ENCODE measurements at places on chromosomes 13 and 19.

DNA sequence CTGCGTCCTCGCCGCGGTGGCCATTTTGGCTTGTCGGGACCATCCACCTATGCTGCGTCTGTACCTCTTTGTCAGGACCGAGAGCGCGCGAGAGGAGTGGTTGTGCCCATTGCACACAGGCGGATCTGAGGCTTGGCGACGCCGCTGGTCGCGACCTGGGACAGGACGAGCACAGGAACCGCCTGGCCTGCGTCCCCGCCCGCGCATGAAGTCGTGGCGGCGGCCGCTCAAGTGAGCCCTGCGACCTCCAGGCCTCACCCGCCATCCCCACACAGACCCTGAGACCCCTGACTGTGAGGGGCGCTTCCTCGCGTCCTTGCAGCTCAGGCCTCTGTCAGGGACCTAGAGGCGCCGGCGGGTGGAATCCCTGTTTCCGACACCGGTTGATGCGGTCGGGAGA lies 16.8 kb downstream of the ZNF586 start:
- no peak for DNase-seq

GRCh38 chr19:1491114-1491848 lies at the start of gene REEP6:
Gene REEP6, plus strand, starts transcription at chr19:1491181. Its CDS starts 89 bp downstream, at chr19:1491270.
- no peak for DNase-seq

DNA sequence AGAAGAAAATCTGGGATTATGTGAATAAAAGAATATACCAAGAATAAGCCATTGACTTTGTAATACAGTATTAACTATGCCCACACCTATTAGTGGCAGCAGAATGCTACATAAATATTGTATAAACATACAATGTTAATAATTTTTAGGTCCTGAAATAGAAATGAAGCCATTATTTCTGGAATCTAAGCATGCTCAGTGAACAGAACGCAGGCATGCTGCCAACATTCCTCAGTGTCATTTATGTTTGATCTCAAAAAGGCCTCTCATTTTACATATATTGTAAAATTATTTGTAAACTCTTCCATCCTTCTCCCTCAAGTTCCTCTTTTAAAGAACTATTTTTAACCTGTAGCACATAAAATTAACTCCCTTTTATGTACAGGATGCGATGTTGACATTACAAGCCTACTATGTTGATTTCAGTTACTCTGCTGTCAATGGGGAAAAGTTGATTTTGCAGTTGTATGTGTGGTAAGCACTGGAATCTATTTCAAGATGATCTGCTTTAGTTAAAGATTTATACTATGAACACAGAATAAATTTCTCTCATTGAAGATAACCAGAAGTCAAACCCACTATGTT lies 118.8 kb downstream of the VWA8 start:
- peak; percentile 68 for DNase-seq

DNA sequence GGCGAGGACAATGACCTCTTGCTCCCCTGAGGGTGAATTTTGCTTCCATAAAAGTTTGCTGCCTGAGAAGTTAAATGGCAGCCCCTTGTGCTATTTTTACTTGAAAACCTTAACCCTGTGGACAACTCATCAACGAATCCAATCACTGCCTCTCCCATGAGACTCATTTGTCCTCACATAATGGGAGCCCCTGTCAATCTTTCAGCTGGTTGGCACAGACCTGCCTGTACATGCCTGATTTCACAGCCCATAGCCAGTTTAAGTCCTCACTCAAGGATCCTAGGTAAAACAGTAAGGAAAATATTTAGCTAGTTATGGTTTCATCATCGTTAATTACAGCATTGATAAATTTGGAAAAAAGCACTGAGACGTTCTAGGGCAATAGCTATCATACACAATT lies 207.4 kb downstream of the NHLRC3 start:
- no peak for DNase-seq

- no peak for DNase-seq
Measured at GRCh38 chr19:51030631-51031030, 4.2 kb downstream of the KLK12 start.

DNA sequence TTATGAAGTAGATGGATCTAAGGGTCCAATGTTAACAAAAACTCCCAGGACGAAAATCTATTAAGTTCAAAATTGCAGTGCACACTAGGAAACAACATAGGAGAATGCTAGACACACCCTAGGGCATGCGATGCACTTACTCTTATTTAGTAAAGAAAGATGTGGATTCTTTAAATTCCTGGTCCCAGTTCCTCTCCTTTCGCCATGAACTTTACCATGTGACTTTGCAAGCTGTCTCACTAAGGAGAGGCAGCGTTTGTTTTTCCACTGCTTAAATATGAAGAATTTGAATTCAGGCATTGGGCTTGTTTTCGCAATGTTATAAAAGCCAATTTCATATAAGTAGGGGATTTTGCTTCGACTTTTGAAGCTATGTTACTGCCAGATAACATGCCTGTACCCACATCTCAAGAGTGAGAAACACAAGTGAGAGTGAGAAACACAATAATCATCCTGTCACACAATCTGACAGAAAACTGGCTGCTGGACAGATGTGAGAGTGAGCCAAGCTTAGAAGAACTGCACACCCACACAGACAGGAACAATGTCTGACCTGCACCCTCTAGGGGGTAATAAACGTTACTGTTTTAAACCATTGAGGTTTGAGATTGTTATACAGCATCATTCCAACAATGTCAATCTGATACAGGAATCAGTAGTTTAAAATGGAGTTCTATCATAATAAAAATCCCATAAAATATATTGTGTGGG lies 1308.4 kb downstream of the SLITRK5 start:
- no peak for DNase-seq

- DNase-seq: no peak
Measured at GRCh38 chr13:73248711-73249580, 190.1 kb downstream of the KLF5 start.

DNA sequence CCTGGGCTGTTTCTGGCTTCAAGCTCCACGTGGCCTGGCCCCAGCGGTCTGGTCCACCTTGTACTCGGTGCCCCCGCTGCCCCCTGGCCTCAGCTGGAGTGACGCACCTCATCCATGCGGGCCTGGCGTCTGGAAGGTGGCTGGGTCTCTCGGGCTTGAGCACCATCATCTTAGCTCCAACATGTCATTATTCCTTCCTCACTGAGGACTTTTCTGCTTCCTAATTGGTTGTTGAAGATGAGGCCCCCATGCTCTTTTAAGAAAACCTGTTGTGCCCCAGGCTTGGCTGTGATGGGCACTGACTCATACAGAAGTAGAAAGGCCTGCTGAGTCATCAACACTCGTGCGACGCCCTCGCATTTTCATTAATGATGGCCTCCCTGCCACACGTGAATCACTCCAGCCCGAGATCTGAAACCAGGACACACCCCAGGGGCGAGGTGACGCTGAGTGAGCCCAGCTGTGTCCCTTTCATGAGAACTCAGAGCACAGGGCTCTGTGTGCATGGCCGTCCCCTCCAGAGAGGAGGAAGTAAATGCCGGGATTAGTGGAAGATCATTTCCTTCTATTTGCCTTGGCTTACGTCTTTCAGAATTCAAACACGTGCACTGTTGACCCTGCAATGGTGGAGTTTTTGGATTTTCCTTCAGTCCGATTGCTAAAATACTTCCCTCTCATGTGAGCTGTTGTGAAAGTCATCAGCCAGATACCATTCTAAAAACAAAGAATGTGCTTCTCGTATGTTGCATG lies 14.0 kb upstream of the GJA3 start:
- DNase-seq: peak; percentile 93

GRCh38 chr19:11050323-11051114 lies 38.7 kb upstream of the LDLR start:
- DNase-seq: no peak

DNA sequence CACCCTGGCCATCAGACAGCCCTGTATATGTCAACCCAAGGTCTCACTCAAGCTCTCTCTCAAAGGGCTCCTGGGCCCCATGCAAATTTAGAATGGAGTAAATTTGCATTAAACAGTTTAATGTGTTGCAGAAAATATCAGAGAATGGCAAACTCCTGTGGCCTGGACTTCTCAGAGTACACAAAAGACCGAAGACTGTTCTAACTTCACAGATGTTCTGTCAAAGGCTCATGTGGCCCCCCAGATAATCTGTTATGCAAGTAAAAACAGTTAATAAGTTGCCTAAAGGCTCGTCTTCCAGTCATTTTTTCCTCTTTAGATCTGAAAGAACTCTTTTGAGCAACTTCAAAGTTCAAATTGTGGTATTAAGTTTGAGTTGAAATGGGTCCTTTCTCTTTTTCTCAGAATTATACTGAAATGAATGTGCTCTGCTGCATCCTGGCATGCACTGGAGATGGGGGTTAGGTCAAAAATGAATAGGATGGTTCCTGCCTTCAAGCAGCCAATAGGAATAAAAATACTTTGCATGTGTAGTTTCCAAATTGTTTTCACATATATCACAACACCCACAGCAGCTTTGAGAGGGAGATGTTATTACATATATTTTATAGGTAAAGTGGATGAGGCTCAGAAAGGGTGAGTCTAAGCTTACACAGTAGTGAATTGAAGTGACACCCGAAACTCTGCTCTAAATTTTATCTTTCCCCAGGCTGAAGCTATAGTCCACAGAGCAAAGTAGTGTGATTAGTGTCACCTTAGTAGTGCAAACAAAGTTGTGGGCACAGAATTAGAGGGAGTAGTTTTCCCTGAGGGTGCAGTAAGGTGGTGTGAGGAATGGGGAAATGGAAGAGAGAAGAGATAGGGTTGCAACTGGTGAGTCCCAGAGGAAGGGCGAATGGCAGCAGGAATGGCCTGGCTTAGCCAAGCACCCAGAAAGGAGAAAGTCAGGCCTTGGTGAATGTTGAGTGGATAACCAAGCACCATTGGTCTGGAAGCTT lies 205.0 kb upstream of the RFC3 start:
- no peak for DNase-seq

DNA sequence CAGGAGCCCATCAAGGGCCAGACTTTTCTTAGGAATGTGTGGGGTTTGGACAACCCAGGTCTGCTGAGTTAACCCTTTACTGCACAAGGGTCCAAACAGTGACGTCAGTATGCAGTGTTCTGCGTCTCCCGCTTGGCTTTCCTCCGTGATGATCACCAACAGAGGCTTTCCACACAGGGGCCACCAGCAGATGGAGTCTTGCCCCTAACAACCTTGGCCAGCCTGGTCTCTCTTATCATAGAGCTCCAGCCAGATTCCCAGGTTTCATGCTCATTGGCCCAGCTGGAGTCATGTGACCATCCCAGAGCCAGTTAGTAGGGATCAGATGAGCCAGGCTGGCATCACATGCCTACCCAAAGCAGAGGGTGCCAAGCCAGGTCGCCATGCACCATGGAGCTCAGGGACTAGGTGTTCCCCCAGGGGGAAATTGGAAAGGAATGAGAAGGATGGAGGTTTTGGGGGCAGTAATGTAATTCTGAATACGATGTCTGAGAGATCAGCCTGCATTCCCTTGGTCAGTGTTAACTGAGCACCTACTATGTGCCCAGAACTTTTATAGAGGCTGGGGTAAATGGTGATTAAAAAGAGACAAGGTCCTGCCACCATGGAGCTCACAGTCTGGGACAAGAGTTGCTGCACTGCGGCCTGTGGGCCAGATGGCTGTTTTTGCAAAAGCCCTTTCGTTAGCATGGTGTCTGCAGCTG lies 61.2 kb downstream of the MYH14 start:
- no peak for DNase-seq

GRCh38 chr13:30639671-30640070 lies 22.0 kb downstream of the USPL1 start:
- no peak for DNase-seq

- no peak for DNase-seq
Measured at GRCh38 chr13:48424212-48424611, 11.3 kb upstream of the LPAR6 start.

- peak; percentile 39 for DNase-seq
Measured at GRCh38 chr13:98368019-98368418, 190.9 kb upstream of the RNF113B start.

- DNase-seq: no peak
Measured at GRCh38 chr19:54432144-54432738, 16.8 kb upstream of the LENG8 start.

DNA sequence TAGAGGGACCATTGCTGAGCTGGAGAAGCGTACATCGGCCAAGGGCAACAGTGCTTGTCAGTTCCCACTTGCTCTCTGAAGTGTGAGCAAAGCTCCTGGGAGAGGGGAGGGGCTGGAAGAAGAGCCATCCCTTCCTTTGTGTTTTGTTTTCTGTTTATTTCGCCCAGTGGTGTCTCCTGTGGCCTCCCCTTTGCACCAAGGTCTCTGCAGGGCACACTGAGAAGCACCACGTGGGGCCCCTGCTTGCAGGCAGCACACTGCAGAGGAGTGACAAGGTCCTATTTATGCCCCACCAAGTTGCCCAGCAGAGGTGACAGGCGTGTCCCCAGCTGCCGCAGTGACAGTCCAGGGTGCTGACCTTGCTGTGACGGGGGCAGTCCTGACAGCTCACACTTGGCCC lies 24.0 kb downstream of the GRIN2D start:
- DNase-seq: no peak

Data from adipocyte (in vitro differentiated cells).